Inflammatory macrophage treated with lipopolysaccharide for 1 hour (primary cell): ENCODE measurements at places on chromosomes 16 and 17.

GRCh38 chr16:73738266-73738665 lies 558.3 kb upstream of the PSMD7 start:
- no peak for DNase-seq

- no peak for DNase-seq
Measured at GRCh38 chr17:79951361-79952264, 84.1 kb downstream of the TBC1D16 start.

DNA sequence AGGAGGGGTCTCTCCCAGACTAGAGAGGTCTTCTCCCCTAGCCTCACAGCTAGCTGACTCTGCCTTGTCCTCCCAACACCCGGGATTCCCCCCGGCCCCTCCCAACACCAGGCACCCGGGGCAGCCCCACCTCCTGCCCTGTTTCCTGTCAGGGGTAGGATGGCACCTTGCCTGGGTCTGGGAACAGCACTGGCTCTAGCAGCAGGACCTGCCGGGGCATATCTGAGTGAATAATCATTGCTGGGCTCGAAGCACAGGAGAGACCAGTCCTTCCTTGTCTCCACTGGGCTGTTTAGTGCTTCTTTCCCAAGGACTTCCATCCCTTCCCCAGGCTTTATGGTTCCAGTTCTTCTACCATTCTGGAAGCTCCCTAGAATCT lies 25.7 kb downstream of the MINK1 start:
- no peak for DNase-seq

GRCh38 chr17:43881181-43881580 lies 26.2 kb downstream of the MPP2 start:
- no peak for DNase-seq

- no peak for DNase-seq
Measured at GRCh38 chr16:19948186-19949104, 63.8 kb upstream of the GPRC5B start.

GRCh38 chr16:27611340-27611739 lies 61.4 kb downstream of the KATNIP start:
- no peak for DNase-seq

GRCh38 chr17:64259426-64259825 lies 3.6 kb downstream of the TEX2 start:
- no peak for DNase-seq

GRCh38 chr17:27792095-27792494 lies 8.2 kb downstream of the NOS2 start:
- no peak for DNase-seq

DNA sequence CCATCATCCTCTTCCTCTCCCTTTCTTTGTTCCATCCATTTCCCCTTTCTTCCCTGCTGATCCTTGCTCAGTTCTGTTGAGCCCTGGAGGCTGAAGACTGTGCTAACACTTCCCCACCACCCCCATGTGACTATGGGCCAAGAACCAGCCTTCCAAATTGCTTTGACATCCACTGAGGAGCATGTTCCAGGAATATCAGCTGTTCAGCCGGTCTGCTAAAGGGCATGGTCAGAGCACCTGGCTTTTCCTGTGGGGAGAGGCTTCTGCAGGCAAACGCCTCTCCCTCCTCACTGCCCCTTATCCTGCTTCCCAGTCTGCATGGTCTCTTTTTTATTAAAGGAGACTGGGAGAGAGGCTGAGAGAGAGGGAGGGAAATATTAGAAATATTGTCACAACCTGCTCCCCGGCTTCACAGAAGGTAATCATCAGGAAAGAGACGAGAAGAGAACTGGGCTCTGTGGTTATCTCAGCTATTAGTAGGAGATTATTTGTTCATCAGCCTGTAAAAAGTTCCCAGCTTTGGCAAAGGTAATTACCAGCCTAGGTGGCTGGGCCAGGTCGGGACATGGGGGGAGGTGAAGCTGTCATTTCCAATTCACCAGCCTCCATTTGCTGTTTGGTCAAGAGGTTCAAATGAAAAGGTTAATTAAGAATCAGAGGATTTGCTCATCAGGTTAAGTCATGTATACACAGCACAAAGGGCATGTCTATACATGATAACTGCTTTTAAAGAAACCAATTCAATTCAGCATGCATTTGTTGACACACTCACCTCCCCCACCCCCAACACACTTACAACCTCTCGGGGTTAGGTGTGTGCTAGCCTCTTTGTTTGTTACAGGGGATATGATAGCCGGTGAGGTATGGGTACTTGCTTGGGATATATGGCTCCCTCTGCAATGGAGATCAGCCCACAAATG lies 83.7 kb upstream of the CRHR1 start:
- DNase-seq = no peak

GRCh38 chr16:84851192-84852127 lies 31.7 kb downstream of the CRISPLD2 start:
- no peak for DNase-seq
